CD4-positive, alpha-beta T cell treated with Interleukin-15 for 4 hours (primary cell): ENCODE measurements at places on chromosomes 11 and 22.

GRCh38 chr11:44950625-44951476, at the start of gene TP53I11:
Gene TP53I11, minus strand, starts transcription at chr11:44950883. Its CDS starts 12,548 bp downstream, at chr11:44938335.
- DNase-seq, result peak; percentile 65

GRCh38 chr11:88051396-88051795, 123.8 kb downstream of the RAB38 start:
- DNase-seq, result no peak

DNA sequence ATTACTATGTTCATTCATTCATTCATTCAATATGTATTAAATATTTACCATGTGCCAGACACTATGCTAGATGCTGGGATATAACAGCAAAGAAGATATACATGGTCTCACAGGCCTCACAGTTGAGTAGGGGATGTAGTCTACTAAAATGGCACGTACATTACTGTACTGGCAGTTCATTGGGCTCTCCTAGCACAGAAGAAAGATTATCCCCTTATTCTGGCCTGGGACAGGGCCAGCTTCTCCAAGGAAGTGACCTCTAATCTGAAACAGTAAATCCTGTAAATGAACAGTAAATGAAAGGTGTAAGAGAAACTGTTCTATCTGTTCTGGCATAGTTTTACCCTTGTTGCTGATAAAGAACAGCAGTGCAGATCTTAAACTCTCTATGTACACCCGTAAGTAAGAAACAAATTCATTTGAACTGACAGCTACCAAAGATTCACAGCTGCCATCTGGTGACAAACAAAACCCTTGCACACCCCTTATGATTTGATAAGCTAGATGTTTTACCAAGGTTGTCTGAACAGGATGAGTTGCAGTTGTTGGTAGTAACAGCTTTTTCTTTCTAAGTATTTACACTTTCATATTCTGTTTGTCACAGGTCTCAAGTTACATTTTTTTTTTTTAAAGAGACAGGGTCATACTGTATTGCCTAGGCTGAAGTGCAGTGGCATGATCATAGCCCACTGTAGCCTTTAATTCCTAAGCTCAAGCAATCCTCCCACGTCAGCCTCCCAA, 263.1 kb downstream of the TMEM135 start:
- no peak for DNase-seq

DNA sequence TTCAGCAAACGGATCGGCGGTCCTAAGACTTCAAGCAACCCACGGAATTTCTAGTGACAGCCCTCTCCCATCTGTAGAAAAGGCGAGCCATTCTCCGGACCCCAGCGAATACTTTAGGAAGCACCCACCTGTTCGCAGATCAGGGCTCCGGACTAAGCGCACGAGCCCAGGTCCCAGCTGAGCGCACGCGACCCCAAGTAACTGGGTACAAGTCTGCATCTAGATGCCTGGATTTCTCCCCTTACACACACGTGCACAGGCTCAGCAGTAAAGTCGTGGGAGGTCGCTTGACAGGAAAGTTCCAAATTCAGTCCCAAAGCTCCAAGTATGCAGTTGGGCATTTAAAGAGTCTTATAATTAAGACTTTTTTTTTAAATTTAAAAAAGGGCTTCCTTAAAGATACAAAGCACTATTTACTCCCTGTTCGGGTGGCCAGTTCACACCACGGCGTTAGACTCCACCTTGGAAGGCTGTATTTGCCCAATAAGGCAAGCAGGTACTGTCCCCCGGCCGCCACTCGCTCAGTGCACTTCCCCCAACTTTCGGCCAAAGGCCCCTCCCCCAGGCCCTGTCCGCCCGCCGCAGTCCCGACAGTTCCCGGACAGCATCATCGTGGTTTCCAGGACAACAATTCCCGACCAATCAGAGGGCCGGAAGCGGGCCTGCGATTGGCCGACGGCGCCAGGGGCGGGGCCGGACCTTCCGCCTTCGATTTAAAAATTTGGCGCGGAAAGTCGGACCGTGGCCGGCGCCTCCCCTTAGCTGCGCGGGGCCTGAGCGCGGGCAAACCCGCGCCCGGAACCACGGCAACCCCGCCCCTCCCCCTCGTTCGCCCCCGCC, at the start of gene E2F8:
TSS of gene E2F8 (minus strand) at position 526 of the 840 bp plus-strand sequence. CDS start 824 bp downstream, outside the sequence.
- peak; percentile 87 for DNase-seq

GRCh38 chr11:60005360-60005759, 11.6 kb upstream of the OOSP4B start:
- no peak for DNase-seq

DNA sequence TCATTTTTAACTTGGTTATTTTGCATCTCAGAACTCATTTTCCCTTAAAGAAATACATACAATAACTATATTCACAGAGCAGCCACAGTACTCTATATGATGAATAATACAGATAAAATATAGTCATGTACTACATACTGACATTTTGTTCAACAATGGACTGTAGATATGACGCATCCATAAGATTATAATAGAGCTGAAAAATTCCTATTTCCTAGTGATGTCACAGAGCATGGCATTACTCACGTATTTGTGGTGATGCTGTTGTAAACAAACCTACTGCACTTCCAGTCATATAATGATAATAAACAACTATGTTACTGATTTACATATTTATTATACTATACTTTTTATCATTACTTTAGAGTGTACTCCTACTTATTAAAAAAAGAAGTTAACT, 38.7 kb downstream of the NARS2 start:
- DNase-seq, result no peak

- no peak for DNase-seq
These were observed 5.0 kb downstream of the PRDM11 start for GRCh38 chr11:45151362-45151982.

- no peak for DNase-seq
These were observed 32.4 kb upstream of the NAV2 start for GRCh38 chr11:19679952-19680828.

- DNase-seq, result no peak
These were observed 434 bp downstream of the BANF1 start for GRCh38 chr11:66002648-66003225.

DNA sequence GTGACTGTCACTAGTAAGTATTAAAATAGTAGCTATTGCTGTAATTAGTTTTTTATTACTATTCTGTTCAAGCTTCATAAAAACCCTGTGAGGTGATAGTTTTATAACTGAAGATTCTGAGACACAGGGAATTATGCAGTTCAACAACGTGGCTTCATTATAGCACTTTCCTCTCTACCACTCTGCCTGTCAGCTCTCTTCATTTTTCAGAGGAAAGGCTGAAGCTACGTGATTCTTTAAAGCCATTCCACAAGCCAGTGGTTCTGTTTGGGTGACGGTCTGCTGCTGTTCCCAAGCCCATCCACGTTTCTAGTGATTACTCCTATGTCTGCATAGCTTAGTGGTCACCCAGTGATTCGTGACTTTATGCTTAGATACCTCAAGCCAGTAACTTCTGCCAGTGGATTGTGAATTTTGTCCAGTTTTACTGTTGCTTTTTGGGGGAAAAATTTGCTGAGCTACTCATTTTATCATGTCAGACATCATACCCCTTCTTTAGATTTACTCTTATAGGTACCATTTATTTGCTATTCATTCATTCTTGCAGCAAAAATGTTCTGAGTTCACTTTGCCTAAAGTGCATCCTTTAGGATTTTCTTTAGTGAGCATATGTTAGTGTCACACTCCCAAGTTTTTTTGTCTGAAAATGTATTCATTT, 59.8 kb downstream of the UVRAG start:
- DNase-seq, result no peak

DNA sequence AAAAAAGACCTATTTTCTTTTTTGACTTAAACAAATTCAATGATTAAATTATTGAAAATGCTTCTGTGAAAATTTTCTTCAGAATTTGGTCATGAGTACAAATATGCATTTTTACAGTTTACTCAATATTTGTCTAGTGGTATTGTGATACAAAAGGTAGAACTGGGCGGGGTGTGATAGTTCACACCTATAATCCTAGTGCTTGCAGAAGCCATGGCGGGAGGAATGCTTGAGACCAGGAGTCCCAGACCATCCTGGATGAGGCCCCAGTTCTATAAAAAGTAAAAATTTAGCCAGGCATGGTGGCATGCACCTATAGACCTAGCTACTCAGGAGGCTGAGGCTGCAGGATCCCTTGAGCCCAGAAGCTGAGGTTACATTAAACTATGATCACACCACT, 90.6 kb downstream of the ARHGAP42 start:
- no peak for DNase-seq

- DNase-seq, result no peak
These were observed 104.2 kb downstream of the MYO18B start for GRCh38 chr22:25845985-25846745.

DNA sequence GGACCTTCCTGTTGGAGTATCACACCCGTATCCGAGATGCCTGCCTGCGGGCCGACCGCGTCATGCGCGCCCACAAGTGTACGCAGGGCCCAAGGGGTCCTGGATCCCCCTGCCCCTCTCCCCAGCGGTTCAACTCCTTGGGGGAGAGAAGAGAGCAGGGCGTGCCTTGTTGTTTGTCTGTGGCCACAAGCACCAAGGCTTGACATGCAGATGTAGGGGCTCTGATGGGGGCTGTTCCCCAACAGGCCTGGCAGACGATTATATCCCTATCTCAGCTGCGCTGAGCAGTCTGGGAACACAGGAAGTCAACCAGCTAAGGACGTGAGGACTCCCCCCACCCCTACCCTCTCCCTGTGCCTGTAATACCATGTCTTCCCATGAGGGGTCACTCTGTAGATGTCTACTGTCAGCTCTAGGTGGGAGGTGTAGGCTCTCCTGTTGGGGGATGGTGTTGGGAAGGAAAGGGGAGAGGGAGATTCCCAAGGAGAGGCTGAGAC, 6.8 kb downstream of the CFL1 start:
- DNase-seq, result no peak
